ENCODE measurements at places on chromosomes 7 and 10. TPM values are rescaled to one million over a fixed set of nuclear protein-coding genes. Genes with fewer than 3 reads are reported as not detected.

The GPC2 gene
- total RNA-seq: 4.0 TPM

The EVX1 gene
- total RNA-seq: not detected

The RNF148 gene
- 0.46 TPM for total RNA-seq

The RNF32 gene
- not detected for total RNA-seq

The NEURL1 gene
- total RNA-seq: 147 TPM

The ANKRD22 gene
- total RNA-seq: not detected

The VAX1 gene
- total RNA-seq: not detected

The SUN3 gene
- total RNA-seq: not detected

The KIAA1549 gene
- 0.87 TPM for total RNA-seq

The ACSL5 gene
- 3.2 TPM for total RNA-seq
